NCI-H1092 (cell line): ENCODE measurements at places on chromosomes 3 and 15.

- peak; percentile 60 for DNase-seq
Observed at GRCh38 chr3:113194823-113195401, 16.4 kb upstream of the BOC start.

- no peak for DNase-seq
Observed at GRCh38 chr3:122515020-122515468, 305 bp upstream of the KPNA1 start.

DNA sequence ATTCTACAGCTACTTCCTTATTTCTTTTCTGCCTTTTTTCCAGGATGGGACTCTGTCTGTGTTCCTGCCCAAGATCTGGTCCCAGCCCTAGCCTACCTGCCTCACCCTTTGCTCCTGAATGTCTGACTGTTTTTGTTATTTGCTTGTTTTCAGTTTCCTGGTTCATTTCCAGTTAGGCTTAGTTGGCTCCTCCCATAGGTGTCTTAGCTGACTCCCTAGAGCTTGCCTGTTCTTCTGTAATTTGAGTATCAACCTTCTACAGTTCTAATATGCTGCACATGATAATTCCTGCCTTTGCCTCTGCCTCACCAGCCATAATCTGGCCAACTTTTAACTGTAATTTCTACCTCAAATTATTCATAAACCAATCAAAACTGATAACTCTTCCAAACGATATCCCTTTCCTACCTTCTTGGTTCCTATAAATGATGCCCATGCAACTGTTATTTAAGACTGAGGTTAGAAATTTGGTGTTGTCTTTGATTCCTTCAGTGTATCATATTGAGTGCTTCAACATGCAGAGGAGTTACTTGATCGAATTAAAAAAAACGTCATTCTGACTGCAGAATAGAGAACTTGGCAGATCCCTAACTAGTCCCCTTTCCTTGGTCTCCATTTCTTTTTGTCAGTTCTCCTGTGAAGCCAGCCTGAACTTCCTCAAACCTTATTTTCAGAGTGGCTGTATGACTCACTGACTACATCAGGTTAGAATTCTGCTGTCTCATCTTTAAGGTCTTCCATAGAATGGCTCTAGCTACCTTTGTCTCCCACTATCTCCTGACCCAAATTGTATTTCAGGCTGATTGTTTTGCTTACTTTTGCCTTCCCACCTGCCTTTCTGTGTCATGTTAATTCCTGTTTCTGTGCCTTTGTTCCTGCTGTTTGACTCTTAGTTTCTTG is 8.4 kb downstream of the GOLM2 start:
- DNase-seq = no peak

GRCh38 chr15:85819938-85820337 is 25.2 kb upstream of the KLHL25 start:
- DNase-seq = no peak

DNA sequence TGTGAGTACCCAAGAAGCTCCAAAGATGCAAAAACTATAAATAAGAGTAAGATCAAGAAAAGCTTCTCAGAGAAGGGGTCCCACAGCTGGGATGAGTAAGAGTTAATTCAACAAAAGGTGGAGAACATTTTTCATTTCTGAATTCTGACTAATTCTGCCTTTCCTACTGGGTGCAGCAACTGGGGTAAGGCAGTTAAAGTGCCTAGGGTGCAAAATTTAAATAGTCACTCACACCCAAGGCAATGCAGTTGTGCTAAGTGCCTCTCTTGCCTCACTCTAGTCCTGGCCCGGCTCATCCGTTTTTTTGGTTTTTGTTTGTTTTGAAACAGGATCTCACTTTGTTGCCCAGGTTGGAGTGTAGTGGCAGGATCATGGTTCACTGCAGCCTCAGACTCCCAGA is 240.2 kb downstream of the TP63 start:
- no peak for DNase-seq

DNA sequence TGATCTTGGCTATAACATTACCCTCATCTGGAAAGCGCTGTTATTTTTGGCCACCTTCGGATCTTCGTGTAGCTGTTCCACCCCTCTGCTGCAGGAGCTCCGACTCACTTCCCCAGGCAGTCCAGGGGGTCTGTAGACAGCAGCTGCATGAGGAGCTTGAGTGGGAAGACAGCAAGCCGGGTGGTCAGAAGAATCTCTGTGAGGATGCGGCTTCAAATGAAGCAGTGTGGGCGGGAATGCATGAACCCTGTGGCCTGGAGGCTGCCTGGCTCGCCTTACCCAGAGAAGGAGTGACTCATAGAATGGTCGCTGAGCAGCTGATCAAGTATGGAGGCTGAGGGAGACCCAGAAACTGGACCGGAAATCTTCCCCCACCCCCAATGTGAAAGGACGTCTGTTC is 45.2 kb upstream of the NR2F2 start:
- no peak for DNase-seq

GRCh38 chr3:146550743-146551510 is 6.5 kb upstream of the PLSCR1 start:
- no peak for DNase-seq

GRCh38 chr3:114799816-114800215 is 347.3 kb downstream of the ZBTB20 start:
- DNase-seq = no peak
